Activated effector memory CD4-positive, alpha-beta T cell treated with anti-CD3 and anti-CD28 coated beads, Interleukin-2, amount 50 U/mL, for 16 hours (primary cell): ENCODE measurements at places on chromosomes 2 and 18.

- DNase-seq = no peak
Observed at GRCh38 chr2:144143294-144144151, 376.4 kb downstream of the ZEB2 start.

DNA sequence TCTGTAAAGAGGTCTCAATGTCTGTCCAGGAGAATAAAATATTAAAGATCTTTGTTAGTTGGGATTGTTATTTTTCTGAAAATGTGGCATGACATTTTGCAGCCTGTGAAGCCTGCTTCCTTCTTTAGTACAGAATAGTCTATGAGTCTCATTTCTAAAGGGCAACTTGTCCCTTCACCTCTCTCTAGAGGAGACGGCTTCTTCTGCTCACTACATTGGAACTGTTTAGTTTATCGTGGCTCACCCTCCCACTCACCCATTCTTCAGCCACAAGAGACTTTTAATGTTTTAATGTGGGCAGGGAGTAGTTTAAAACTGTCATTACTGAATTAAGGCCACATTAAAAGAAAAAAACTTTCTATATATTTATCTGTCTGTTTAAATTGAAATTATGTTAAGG is 161.0 kb downstream of the BARD1 start:
- no peak for DNase-seq

GRCh38 chr2:241272303-241273209 is 42.9 kb downstream of the HDLBP start:
- DNase-seq = peak; percentile 81

DNA sequence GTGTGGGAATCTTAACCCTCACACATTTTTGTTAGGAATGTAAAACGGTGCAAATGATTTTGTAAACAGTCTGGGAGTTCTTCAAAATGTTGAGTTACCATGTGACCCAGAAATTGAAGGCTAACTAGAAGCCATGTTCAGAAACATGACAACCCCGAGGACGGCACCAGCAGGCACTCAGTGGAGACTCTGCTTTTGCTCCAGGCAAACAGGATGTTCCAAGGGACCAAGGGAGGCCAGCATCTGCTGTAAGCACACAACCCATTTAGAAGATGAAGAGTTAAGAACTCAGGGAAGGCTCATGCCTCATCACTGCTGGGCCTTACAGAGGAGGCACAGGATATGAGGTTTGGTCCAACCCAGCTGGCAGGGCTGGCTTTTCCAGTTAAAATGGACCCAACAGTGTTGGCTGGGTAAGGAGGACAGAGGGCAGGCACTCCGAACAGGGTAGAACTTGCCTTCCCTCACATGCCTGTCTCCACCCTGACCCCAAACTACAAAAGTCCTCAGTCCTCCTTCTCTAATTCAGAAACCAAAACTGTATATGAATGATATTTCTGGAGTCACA is 23.6 kb downstream of the PARD6G start:
- DNase-seq = no peak

- DNase-seq = no peak
Observed at GRCh38 chr2:30684026-30684425, 123.2 kb downstream of the CAPN13 start.

- no peak for DNase-seq
Observed at GRCh38 chr2:31219131-31219969, 2.0 kb upstream of the CAPN14 start.

DNA sequence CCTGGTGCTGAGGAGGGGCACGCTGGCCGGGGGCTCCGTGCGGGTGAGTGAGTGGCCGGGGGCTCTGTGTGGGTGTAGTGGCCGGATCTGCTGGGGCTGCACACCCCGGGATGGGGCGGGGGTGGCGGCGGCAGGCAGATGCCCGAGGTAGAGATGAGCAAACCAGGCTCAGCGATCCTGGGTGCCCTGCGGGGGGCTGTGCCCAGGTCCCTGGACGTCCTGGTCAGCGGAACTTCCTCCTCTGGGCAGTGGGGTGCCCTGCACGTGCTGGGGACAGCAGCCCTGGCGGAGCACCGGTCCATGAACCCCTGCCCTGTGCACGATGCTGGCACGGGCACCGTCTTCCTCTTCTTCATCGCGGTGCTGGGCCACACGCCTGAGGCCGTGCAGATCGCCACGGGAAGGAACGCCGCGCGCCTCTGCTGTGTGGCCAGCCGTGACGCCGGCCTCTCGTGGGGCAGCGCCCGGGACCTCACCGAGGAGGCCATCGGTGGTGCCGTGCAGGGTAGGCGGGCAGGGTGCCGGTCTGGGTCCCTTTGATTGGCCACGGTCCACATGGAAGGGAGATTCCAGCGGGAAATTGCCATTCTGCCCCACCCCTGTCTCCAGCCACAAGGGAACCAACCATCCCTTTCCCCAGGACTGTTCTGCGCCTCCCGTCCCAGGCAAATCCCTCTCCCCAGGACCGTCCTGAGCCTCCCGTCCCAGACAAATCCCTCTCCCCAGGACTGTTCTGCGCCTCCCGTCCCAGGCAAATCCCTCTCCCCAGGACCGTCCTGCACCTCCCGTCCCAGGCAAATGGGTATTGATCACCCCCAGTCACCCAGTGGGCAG is 5.9 kb downstream of the NEU4 start:
- DNase-seq = no peak

- DNase-seq = no peak
Observed at GRCh38 chr2:10080536-10081304, 509 bp upstream of the CYS1 start.

DNA sequence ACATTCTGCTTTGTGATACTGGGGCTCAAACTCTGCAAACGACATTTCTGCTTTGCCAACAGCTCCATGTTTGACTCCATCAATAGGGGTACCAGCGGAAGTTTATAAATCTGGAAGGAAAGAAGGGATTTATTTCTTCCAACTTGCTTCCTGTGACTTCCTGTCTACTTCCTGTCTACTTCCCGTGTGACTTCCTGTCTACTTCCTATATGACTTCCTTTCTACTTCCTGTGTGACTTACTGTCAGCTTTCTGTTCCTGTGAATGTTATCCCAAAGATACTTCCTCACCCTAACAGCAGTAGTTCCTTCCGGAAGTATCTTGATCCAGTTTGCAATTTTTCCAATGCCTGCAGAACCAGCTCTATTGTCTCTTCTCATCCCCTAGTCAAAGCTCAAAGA is 52.0 kb upstream of the MBOAT2 start:
- DNase-seq = no peak

- DNase-seq = peak; percentile 60
Observed at GRCh38 chr2:128374711-128375413, 56.2 kb upstream of the HS6ST1 start.

- peak; percentile 87 for DNase-seq
Observed at GRCh38 chr2:15177103-15177502, 384.0 kb downstream of the NBAS start.

DNA sequence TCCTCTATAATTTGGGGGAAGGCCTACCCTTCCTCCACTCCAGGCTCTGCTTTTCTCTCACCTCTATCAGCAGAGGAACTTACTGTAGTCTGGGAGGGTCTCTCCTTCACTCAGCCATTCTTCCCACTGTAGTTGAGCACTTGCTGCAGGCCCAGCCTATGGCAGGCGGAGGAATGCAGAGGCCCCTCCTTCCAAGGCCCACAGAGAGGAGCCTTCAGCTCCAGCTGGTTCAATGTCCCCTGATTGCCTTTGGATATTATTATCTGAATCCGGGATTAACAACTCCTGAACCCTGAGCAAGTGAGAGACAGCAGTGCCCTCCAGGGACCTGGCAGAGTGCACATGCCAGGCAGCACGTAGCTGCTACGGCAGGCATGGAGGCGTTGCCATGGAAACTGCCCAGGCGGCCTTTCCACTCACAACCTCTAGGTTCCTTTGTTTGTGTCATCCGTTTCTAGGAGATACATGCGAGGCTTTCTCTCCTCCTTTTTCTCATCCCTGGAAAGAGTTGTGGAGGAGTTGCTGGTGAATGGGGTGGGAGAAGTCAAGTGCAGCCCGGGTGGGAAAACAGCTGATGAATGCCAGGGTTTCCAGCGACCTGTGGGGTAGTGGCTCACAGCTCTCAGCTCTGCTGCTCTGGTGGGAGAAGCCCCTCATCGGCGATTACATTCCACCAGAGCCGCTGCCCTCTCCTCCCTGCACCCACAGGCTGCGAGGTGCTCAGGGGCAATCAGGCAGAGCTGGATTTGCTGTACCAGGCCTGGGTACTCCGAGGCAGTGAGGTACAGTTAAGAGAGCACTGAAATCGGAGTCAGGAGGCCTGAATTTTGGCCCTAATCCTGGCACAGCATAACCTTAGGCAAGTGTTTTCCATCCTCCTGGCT is 55.3 kb upstream of the HK2 start:
- no peak for DNase-seq

GRCh38 chr2:161063157-161063945 is 96.9 kb upstream of the TANK start:
- peak; percentile 84 for DNase-seq

- no peak for DNase-seq
Observed at GRCh38 chr2:234595829-234596228, 98.9 kb upstream of the ARL4C start.

DNA sequence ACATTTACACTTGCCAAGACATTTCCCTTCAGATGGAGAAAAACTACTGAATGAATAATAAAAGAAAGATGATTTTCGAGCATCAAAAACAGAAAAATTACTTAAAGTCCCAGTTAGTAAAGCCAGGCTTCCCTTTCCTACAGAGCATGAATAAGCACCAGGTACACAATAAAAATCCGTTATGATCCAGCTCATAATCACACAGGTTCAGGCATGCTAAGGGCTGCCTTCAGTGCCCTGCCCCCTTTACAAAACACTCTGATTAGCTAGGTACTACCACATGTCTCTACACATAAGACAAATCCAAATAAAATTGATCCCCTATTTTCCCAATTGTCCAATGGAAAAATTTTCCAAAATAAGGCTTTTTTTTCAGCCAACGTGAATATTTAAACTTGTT is 413.2 kb upstream of the LRATD1 start:
- DNase-seq = no peak

GRCh38 chr2:105674401-105674800 is 70.3 kb upstream of the NCK2 start:
- DNase-seq = no peak

- no peak for DNase-seq
Observed at GRCh38 chr2:169329688-169330554, 32.4 kb downstream of the LRP2 start.

GRCh38 chr2:31957354-31958139 is 53.3 kb downstream of the MEMO1 start:
- no peak for DNase-seq

DNA sequence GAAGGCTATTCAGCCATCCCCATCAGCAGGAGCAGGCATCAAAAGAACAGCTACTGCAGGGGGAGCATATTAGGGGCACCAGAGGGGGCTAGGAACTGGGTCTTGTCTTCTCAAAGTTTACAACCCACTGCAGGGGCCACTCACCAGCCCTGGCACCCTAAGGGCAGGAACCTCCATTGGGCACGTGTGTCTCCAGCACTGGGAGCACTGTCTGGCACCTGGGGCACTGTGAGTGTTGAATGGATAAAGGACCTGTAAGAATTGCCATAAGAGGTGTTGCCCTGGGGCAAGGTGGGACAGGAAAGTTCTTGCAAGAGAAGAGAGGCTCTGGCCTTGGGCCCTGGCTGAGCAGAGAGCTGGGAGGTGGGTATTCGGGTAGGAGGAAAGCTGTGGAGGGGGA is 1.4 kb upstream of the STEAP3 start:
- DNase-seq = no peak

GRCh38 chr2:152587187-152587947 is 129.9 kb downstream of the PRPF40A start:
- DNase-seq = no peak

DNA sequence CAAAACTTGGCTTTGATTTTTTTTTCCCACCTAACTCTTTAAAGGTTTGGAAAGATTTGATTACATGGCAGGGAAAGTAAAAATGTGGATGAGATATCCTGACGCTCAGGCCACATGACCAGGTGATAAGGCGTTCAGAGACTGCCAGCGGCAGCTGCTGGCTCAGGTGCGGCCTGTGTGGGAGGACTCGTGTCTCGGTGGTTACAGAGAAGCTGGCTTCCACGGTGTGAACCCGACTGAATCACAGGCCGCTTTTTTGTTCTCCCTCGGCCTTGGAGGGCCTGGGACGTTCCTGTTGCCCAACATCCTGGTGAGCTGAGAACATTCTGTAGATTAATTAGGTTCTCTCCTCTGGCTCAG is 124.2 kb upstream of the ZNF516 start:
- no peak for DNase-seq

DNA sequence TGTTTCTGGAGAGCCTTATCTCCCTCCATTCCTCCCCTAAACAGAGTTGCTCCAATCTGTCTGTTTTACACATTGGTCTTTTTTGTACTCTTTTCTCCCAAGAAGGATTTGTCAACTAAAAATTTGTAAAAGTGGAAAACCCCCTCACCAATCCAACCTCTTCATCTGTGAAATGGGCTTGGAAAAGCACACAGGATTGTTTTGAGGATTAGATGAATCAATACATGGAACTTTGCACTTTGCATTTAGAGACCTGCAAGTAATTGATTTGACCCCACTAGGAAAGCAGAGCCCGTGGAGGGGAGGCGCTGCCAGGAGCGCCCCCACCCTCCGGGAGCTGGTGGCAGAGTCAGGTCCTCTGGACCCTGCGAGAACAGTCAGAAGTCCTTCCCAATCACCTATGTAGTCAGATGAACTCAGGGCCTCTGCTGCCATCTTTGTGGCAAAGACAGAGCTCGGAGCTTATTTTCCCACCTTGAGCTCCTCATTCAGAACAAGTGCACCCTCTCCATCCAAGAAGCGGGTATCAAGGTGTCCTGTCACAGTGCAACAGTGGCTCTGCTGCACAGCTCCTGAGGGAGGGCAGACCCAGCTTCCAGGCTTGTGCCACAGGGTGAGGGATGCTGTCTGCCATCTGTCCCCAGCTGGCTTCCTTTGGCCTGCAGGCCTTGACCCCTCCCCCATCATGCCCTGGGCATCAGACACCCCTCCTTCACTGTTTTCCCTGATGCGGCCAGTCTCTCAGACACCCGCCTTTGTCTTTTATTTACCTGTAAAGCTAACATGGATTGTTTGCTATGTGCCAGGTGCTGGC is 1.7 kb upstream of the TMEM185B start:
- no peak for DNase-seq

DNA sequence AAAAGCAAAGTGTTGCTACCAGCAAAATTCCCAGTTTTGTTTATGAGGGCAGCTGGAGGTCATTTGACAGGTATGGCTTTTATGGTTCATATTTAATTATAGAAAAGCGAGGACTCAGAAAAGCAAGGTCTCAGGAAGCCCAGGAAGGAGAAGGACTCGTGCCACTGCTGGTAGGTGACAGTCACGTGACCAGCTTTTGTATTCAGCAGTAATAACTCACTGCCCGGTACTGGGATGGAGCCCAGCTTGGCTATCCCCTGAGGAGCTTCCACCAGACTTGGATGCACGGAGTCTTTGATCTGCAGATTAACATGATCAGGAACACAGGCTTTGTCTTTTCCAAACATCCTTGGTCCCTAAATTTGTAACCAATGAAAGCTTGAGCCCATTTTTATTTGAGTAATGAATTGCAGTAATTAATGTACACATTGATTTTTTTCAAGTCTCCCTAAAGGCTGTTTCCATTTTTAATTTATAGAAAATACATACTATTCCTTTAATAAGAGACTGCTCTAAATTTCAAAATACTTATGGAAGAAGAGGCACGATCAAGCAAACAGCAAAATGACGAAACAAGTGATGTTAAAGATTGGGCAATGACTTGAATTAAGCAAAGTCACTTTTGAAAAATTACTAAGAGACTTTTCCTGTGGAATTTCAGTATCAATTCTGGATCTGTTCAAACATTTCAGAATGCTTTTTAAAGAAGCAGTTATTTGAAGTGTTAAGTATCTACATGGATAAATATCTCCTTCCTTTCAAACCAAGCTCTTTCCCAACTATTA is 251.7 kb upstream of the HNRNPA3 start:
- no peak for DNase-seq
